NCI-H1417 (cell line): ENCODE measurements at places on chromosomes 3 and 15.
A peak's percentile ranks its signal among the peaks of the same experiment; 100 is the strongest.

- no peak for DNase-seq
These were observed 379.9 kb upstream of the KCNMB2 start for GRCh38 chr3:178156301-178156700.

DNA sequence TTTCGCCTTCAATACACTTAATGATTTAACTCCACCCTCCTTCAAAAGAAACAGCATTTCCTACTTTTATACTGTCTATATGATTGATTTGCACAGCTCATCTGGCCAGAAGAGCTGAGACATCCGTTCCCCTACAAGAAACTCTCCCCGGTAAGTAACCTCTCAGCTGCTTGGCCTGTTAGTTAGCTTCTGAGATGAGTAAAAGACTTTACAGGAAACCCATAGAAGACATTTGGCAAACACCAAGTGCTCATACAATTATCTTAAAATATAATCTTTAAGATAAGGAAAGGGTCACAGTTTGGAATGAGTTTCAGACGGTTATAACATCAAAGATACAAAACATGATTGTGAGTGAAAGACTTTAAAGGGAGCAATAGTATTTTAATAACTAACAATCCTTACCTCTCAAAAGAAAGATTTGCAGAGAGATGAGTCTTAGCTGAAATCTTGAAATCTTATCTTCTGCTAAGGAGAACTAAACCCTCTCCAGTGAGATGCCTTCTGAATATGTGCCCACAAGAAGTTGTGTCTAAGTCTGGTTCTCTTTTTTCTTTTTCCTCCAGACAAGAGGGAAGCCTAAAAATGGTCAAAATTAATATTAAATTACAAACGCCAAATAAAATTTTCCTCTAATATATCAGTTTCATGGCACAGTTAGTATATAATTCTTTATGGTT, at the start of gene CCR5:
Gene CCR5, plus strand, starts transcription at position 108 of the 680 bp plus-strand sequence. CDS start 1,957 bp downstream, outside the sequence.
- no peak for DNase-seq

- no peak for DNase-seq
These were observed 2.2 kb upstream of the PGPEP1L start for GRCh38 chr15:99009741-99010330.

GRCh38 chr15:99981839-99982658, 248.8 kb upstream of the LYSMD4 start:
- peak; percentile 65 for DNase-seq

DNA sequence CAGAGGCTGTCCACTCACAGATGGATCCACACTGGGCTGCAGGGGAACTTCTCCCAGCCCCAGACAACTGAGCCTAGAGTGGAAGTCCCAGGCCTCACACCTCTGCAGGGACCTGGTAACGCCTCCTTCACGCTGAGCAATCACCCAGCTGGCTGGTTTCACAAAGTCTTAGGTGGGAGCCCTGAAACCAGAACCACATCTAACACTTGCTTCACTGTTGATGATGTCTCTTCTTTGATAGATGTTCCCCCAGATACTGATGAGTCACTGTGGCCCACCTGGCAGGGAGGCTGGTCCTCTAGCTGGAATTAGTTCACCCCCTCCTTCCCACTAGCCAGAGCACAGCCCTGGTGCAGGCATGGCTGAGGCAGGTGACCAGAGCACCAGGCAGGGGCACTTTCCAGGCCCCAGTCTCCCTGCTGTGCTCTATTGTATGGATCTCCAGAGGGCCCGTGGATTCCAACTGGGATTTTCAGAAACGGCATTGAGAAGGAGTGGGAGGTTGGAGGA, 33.5 kb downstream of the MYL3 start:
- peak; percentile 1 for DNase-seq

DNA sequence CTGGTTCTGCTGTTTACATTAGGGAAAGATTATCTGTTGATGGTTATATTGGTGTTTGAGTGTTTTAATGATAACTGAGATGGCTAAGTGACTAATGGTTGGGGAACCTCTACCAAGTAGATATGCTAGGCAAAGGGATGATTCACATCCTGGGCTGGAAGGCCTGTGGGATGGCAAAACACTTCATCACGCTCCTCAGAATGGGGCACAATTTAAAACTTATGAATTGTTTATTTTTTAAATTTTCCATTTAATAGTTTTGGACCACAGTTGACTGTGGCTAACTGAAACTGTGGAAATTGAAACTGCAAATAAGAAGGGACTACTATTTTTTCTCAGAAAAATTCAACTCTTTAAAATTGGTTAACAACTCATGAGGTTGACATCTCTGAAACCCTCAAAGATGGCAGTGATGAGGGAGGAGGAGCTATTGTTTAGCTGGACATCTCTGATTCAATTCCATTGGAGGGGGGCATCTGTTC, 100.5 kb upstream of the ZBED2 start:
- no peak for DNase-seq

DNA sequence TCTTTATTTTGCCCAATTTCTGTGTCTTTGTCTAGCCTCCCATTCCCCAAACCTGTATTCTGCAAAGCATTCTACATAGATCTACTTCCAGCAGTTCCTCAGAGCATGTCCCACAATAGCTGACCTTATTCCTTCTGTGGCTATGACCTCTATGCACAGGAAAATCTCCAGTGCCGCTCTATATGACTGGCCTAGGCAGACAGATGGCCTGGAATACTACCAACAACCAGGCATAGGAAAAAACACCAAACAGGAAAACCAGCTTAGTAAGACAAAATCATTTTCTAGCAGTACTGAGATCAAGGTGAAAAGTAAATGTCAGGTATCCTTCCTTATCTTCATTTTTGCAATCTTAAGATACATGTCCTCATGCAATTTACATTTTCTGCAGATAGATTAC, 1115.0 kb downstream of the IGSF11 start:
- no peak for DNase-seq

DNA sequence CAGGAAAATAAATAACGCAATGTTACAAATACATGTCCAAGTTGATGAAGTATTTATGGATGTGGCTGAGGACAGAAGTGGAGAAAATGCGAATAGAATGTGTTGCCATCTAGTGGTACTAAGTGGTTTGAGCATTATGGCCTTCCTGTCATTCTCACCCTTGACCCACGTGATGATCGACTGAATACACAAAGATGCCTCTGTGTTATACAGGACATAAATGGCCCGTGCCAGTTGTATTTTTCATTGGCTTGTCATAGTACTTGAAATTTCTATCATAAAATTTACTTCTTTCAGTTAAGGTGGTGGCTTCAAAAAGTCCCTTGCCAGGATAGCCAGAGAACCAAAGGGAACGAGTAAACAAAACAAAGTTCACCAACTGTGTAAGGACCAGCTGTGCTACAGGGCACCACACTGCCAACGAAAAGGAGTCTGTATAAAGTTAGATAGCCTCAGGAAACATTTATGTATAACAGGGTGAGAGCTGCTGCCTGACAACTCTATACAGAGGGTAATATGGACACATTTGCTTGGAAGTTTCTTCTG, 103.7 kb downstream of the MYH15 start:
- peak; percentile 64 for DNase-seq
